ENCODE measurements at places on chromosomes 12 and 14.

GRCh38 chr12:131454418-131455217, 256.3 kb upstream of the SFSWAP start:
- DNase-seq = peak; percentile 68

GRCh38 chr12:52796839-52797528, 1.1 kb upstream of the KRT3 start:
- no peak for DNase-seq

DNA sequence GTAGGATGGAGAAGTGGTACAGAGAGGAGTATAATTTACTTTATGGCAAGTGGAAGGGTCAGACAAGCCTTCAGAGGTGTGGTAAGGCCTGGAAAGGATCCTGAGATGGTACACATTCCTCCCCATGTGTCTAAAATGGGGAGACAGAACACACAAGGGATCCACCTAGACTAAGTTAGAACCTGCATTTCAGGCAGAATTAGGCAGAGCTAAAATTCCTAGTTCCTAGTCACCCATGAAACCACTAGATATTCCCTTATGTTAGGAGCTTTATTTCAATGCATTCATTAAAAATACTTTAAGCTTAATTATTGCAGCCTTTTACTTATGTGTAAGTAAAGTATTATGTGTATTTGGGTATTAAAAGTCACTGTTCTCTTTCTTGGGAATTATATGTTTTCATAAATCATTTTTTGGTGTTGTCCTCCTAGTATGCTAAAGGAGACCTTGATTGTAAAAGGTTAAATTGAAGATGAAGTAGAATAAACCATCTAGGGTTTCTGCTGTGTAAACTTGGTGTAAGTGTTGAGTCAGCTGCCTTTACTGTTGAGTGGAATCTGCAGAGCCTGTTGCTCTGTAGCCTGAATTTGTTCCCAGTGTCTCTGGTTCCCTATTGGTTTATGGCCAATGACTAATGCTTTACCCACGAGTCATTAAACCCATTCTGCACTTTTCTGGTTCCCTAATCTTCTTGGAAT, 423.2 kb downstream of the ATP23 start:
- DNase-seq = no peak

DNA sequence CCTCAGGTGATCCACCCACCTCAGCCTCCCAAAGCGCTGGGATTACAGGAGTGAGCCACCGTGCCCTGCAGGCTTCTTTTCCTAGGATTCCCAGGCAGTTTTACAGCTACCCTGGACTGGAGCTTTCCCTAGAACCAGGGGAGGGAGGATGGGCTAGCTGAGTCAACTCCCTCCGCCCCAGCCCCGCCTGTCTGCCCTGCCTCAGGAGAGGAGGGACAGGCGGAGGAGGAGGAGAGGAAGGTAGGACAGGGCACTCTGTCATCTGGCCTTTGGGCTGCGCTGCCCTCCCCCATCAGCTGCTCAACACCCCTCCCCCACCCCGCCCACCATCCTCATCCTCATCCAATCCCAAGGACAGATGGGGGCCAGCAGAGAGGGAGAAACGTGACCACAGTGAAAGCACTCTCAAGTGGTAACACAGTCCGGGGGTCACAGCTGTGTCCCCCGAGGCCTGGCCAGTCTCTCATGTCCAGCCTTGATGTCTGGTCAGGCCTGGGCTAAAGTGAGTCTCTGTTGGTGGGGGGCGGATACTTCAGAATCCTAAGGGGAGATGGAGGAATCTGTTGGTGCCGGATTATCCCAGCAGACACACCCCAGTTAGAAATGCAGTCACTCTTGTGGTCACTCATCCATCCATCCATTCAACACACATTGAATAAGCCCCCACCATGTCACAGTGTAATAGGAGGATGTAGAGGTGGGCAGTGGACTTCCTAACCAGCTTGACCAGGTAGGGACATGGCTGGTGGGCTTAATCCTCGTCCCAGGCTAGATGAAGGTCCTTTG, 12.3 kb downstream of the FIGNL2 start:
- no peak for DNase-seq

- no peak for DNase-seq
These were observed 3.4 kb downstream of the PAH start for GRCh38 chr12:102913453-102914226.

DNA sequence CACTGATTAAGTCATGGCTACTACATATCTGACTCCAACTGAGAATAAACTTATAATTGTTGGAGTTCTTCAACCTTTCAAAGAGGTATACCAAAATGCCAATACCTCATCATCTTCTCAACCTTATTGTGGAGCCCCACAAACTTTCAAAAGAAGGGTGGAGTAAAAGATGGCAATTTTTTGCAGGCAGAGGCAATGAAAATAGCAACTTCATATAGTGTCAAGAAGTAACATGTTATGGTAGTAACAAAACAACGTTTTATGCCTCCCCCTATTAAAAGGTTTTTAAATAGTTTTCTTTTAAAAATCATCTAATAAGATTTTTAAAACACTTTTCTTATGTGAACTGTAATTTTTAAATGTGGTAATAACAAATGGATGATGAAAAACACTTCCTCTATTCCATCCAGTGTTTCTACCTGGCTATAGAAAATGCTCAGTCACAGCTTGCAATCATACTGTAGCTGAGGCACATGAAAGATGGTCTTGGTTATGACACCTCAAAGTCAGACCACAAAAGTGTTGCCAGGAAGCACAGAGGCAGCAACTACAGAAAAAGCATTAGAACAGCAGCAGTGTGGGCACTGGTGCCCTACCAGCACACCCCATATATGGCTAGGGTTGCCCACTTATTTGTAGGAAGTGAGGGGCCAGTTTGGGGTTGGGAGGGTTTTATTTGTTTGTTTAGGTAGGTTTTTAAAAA, 7.0 kb downstream of the PPP1R12A start:
- no peak for DNase-seq

- DNase-seq = no peak
These were observed 906 bp downstream of the MARK3 start for GRCh38 chr14:103385929-103386712.

GRCh38 chr12:23707270-23707669, 242.2 kb downstream of the SOX5 start:
- no peak for DNase-seq

DNA sequence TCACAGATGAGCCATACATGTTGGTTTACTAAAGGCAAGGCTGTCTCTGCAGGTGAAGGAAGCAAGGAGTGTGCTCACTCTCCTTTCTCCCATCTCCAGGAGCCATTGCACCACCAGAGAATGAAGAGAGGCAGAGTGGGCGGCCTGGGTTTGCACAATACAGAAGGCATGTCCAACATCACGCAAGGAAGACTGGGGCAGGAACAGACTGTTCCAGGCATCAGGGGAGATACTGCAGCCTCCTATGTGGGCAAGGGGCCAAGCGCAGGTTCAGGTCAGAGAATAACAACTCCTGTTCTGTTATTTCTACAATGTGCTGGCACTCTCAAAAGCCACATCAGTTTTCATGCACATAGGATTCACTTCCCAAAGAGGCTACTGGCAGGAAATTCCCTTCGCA, 1.7 kb upstream of the TMEM229B start:
- no peak for DNase-seq

- DNase-seq = no peak
These were observed 55.4 kb downstream of the KCNJ8 start for GRCh38 chr12:21718944-21719650.

DNA sequence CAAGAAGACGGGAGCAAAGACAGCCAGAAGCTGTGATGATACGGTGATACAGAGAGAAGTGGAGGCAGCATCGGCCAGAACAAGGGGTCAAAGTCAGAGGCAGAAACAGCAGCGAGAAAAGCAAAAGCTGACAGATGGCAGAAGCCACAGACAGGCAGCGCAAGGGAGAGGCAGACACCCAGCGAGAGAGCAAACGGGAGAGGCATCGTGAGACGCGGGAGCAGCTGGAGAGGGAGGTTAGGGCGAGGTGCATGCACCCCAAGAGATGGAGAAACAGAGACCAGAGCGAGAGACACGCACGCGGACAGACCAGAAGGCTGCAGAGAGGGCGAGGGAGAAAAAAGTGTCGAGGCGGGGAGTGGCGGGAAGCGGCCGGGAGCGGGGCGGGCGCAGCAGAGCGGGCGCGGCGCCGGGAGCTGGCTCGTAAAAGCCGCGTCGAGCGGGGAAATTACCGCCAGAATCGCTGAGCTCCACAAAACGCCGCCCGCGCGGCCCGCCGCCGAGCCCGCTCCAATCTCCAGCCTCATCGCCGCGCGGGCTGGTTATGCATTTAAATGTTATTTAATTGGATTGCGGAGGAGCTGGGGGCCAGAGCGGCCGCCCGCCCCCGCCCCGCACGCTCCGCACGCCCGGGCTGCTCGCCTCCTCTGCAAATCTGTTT, 15.6 kb downstream of the SMUG1 start:
- no peak for DNase-seq

DNA sequence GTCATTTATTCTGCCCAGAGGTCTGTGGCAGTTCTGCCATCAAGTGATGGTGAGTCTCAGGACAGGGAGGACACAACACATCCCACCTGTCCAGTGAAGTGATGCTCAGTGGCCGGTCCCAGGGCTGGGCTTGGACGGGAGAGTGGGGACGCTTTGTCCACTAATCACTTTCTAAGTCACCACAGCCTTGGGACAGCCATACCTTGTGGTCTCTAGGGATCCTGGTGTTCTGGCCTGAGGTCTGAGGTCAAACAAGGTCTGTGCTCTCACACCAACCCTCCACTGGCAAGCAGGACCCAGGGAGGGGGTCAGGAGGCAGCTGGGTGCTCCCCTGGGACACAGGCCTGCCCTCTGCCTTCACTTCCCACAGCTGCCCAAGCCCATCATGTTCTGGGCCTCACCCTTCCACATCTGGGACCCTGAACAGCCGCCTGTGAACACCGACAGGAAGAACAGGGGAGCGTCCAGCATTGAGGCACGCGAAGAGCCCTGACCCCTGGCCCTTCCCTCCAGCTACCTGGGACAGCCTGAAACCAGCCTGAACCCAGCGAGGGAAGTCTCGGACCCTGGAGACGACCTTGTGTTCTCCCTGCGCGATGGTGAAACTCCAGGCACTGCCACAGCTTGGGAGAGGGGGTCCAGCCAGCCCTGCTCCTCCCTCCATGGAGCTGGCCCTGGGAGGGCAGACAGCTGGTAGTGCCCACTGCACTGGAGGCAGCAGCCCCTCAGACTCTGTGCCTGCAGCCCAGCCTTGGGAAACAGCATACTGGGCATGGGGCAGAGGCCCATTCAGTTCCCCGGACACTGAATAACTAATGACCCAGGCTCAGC, 19.7 kb upstream of the GPR132 start:
- no peak for DNase-seq

- DNase-seq = no peak
These were observed 515 bp upstream of the ABCC9 start for GRCh38 chr12:21941506-21942376.

GRCh38 chr12:116687888-116688287, 50.0 kb downstream of the SPRING1 start:
- peak; percentile 87 for DNase-seq

DNA sequence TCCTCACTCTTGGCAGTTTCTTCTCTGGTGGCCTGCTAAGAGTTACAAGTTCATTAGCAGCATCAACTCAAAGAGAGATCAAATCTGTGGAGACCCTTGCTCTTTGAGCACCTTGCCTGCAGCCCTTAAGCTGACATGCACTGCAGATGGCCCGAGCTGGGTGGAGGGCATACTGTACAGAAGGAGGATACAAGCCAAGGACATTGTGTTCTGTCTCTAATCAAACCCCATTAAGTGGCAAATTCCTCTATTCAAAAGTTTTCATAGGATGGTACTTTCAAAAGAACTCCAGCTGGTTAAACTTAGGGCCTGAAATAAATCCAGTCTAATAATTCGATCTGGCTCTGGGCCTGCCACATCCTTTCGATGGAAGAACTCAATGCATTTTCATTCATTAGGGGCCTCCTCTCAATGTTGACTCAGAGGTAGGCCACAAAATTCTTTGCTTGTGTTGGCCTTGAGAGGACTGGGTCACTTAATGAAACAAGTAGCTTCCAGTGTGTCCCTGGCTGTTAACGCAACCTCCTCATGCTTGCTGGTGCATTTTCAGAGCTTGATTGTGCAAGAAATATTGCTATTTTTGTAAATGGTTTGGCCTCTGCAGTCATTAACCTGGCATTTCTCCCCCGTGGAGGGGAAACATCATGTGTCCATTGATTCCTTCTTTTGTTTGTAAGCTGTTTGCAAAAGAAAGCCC, 318.2 kb downstream of the NUAK1 start:
- DNase-seq = no peak

DNA sequence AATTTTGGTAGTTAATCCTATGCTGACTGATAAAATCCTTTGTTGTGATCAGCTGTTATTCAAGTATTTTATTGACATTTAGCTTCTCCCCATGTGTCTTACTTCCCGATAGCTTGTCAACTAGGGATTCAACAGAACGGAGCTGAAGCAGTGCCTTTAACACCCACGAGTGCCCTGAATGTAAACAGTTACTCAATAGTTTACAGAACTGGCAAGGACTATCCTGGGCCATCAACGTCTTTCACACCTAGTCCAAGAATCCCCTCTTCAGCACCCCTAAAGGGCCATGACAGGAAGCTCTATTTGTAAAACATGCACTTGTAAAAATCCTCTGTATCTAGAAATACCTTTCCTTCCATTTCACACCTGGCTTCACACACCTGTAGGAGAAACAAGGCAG, 45.3 kb downstream of the SETD3 start:
- no peak for DNase-seq

- DNase-seq = no peak
These were observed 126.9 kb upstream of the PRICKLE1 start for GRCh38 chr12:42716491-42716891.

GRCh38 chr14:22291406-22291805, 297.6 kb downstream of the DAD1 start:
- DNase-seq = no peak

DNA sequence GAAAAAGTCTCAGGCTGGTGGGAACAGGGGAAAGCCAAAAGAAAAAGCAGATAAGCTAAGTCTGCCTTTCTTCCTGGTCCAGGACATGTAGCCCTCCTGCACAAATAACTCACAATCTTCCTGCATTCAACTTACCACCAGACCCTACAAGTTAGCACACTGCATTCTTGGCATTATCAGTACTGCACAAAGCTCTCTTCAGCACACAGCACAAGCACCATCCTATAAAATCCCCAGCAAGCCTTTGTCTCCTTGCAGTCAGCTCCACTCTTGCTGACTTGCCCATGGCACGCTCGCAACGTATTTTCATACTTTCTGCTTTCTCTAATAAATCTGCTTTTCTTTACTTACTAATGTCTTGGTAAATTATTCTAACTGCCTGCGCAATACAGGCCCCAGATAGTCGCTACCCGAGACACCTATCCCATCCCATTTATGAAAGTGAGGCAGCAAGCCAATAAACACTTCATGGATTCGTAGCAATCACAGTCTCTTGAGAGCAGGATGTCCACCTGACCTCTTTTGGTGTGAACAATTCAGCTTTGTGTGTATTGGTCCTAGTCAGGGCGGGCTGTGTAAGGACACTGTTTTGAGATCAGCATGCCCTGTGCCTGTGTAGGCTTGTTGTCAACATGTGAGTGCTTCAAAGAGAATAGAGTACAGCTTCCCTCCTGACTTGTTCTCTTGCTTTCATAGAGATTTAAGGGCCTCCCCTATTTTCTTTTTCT, 49.0 kb downstream of the TMEM117 start:
- DNase-seq = no peak

DNA sequence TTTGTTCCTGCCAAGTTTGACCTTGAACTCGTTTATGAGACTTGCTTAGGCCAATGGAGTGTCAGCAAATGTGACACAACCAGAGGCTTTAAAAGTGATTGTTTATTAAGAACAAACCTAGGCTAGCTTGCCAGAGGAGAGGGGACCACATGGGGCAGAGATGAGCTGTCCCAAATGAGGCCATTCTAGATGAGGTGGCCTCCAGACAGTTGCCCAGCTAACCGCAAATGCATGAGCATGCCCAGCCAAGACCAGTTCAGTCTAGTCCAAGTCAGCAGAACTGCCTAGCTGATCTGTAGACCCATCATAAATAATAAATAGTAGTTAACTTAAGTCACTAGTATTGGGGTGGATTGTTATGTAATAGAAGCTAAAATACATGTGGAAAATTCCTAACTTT, 172.8 kb upstream of the DYRK2 start:
- DNase-seq = no peak
